ENCODE measurements at places on chromosomes 13 and 19.

DNA sequence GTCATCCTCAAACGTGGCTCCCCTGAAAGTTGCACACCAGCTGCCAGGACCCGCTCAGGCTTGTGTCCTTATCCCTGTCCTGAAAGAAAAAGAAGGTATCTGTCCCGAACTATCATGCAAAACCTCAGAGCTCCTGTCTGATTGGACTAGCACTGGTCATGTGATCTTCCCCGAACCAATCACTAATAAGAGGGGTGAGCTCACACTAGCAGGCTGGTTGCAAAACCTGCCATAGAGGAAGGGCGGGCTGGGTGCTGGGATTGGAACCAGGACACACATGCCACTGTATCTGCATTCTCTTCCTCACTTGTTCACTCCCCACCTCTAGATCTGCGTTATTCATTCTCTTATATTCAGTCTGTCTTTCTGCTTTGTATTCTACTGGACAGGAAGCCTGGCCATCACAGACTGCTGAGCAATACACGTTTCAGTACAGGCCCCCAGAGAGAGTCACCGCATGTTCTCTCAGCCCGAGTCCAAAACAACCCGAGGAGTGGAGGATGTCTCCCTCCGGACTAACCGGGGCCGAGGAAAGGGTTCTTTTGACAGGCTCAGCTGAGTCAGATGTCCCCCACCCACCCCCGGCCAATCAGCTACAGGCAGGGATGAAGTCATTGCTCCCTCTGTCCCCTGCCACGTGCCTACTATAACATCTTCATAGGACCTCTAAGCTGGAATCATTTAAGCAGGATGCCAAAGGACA lies 97.7 kb downstream of the SIPA1L3 start:
- no peak for DNase-seq

DNA sequence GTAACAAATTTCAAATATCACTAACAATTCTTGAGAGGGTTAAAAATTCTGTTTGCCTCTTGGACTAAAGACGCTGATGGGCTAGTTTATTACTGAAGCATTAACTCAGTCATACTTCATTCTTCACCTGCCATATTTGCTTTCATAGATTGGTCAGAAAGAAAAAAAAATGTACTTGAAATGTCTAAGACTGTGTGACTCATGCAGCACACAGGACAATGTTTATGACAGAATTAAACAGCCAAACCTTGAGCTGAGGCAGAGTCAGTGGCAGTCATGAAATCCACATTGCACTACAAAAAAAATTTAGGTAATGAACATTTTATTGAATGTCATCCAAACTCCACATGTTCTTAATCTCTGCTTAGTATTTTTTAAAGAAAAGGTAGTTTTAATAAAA lies 135.6 kb downstream of the PRR20E start:
- no peak for DNase-seq

- no peak for DNase-seq
Measured at GRCh38 chr13:34913040-34913439, 29.0 kb upstream of the NBEA start.

- DNase-seq: no peak
Measured at GRCh38 chr19:31351056-31351854, 2.0 kb upstream of the TSHZ3 start.

GRCh38 chr19:50663482-50663790 lies 14.2 kb downstream of the C19orf81 start:
- no peak for DNase-seq

Measured in stimulated activated naive CD4-positive, alpha-beta T cell (primary cell).